ENCODE measurements at places on chromosomes 1 and 21.

- DNase-seq: no peak
Observed at GRCh38 chr1:154983776-154984466, 777 bp downstream of the FLAD1 start.

DNA sequence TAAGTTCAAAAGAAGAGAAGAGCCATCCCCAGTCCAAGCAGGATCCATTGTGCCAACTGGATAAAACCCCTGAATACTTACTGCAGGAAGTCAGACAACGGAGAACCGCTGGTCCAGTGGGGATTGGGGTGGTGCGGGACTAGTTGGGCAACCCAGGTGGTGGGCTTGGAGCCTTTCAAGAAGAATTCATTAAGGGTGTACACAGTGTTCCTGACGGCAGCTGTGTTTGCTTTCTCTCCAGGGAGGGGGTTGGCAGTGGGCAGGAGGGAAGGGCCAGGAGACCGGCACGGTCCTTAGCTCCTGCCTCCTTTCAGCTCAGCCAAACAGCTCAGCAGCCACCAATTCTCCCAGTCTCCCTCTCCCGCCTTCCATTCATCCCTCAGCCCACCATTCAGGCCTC lies 7.1 kb upstream of the CDK18 start:
- DNase-seq: no peak

DNA sequence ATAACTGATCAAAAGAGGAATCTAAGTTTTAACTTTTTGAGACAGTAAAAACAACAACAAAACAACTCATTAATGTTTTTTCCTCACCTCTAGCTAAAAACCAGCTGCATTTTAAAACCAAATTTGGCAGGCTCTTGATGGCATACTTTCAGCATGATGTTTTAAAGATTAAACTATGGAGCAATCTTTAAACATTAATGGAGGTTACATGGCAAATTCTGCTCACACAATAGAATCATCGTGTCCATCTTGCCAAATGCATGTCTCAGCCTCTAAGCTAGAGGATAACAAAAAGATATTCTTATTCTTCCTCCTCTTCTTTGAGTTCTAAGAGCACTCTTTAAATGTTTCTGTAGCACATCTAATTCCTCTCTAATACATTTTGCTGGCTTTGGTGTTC lies 579.8 kb upstream of the PKN2 start:
- DNase-seq: no peak

DNA sequence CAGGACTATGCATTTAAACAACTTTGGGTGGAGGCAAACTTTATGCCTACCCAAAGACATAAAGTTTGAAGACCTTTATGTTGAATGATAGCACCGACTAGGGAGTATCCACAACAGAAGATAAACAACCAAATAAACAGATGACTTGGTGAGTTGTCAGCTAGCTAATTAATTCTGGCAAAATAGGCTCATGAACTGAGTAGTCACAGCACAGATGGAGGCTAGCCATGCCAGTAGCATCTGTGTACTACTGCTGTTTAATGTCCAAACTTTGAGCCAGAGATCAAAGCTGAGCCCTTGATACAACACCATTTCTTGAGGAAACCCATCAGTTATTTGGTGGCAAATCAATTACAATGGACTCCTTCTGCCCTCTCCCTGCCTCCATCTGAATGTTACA lies 40.3 kb upstream of the CCDC190 start:
- no peak for DNase-seq

DNA sequence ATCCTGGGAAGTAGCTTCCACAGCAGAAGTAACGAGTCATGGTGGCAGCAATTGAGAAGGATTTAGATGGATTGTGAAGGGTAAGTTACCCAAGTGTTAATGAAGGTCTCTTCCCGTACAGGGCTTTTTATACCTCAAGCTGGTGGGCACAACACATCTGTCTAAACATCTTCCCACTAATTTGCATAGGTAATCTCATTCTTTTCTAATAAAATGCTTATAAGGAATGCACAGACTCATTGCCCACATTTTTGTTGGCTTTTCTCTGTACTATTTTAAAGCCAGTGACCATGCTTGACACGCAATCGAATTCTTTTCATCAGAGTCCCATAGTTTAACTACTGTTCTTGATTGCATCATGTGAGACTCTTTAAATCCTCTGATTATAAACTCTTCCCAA lies at the start of gene KRTAP7-1:
Gene KRTAP7-1 (minus strand): TSS at position 101 of the 400 bp plus-strand sequence. CDS start 61 bp downstream, at position 40.
- no peak for DNase-seq

DNA sequence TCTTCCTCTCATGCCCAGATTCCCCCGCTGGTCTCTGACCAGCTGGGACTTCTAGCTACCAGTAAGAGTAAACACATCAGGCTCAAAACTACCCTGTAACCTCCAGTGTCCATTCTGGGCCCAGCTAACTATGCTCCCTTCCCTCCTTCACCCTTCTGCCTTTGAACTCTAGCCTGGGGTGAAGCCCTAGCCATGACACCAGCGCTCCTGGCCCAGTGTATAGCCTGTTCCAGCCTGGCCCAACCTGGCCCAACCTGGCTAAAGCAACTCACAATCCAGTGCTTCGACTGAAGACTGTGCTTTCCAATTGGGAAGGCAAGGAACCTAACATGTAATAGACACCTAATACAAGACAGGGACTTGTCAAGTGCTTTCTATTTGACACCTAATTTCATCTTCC lies 27.6 kb downstream of the CSMD2 start:
- DNase-seq: no peak

- no peak for DNase-seq
Observed at GRCh38 chr1:30095451-30096025, 627.8 kb downstream of the MATN1 start.
